ENCODE measurements at places on chromosomes 6 and 20.

- no peak for DNase-seq
Measured at GRCh38 chr6:165985806-165986299, 181.8 kb downstream of the TBXT start.

DNA sequence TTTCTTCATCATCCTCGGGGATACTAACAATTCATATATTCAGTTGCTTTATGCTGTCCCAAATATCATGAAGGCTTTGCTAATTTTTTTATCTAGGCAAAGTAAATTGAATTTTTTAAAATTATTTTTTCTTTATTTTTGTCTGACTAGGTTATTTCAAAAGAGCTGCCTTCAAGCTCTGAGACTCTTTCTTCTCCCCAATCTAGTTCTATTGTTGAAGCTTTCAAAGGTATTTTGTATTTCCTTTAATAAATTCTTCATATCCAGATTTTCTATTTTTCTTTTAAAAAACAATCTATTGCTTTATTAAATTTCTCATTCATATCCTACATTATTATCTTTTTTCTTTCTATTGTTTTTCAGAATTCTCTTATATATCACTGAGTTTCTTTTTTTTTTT lies 16.8 kb downstream of the TRIM15 start:
- no peak for DNase-seq

DNA sequence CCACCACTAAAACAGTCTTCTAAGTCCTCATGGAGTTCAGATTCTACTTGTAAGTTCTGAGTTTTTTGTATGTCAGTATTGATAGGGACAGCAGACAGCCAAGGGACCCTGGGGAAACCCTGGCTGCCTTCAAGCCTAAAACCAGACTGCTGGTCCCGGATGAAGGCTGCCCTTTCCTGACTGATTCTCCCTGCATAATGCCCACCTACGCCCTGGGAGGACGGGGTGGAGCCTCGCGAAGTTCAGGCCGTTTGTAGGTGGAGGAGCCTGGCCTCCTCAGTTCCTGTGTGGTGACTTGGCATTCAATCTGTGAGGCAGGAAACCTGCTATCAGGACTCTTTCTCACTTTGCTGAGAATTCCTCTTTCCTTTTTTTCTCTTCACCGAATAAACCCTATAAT lies 120.3 kb upstream of the LGSN start:
- no peak for DNase-seq

- DNase-seq: peak; percentile 90
Measured at GRCh38 chr6:7758456-7758855, 32.6 kb downstream of the BMP6 start.

DNA sequence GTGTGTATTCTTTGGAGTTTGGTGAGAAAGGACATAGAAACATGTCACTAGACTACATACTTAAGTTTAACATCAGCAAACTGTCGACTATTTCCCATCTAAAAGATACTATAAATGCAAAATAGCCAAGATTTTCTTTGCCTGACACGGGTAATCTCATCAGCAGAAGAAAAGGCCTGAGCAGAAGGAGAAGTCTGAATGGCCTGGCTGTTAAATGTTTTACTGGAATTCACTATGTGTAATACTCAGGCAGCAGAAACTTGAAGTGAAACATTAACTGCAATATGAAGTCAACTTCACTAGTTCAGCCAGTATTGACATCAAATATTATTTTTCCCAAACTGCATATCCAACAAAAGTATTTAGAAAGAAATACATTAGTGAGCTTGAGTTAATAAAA lies 6.4 kb upstream of the DSE start:
- DNase-seq: peak; percentile 16

DNA sequence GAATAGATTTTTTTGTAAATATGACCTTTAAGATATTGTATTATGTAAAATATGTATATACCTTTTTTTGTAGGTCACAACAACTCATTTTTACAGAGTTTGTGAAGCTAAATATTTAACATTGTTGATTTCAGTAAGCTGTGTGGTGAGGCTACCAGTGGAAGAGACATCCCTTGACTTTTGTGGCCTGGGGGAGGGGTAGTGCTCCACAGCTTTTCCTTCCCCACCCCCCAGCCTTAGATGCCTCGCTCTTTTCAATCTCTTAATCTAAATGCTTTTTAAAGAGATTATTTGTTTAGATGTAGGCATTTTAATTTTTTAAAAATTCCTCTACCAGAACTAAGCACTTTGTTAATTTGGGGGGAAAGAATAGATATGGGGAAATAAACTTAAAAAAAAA lies 130.9 kb downstream of the SULF2 start:
- no peak for DNase-seq

DNA sequence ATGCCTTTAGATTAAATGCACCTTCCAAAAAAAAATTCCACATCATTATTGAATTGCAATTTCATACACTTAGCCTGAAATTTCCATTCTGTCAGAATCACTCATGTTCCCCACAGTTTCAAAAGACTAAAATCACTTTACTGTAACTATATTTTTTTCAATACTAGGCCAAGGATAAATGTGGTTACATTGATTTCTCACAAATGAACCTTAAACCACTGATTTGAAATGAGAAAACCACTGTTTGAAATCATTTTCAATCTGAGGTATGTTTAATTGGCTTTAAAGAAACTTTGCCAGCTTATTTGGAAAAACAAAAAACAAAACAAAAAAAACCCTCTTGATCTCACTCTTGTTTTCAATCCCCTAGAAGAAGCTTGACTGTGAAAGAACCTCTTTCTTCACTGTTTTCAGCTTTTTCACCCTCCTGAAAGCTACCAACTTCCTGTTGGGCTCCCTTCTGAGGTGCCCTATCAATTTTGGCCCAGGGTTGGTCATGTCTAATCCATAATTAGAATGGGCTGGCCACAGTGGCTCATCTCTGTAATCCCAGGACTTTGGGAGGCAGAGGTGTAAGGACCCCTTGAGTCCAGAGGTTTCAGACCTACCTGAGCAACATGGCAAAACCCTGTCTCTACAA lies 242.5 kb downstream of the ADGRG6 start:
- DNase-seq: no peak

- DNase-seq: peak; percentile 38
Measured at GRCh38 chr20:38434301-38434741, 807 bp downstream of the SNHG17 start.

GRCh38 chr6:27255866-27256265 lies 8.4 kb downstream of the PRSS16 start:
- no peak for DNase-seq

- no peak for DNase-seq
Measured at GRCh38 chr6:70813885-70814284, 143.0 kb downstream of the B3GAT2 start.

- no peak for DNase-seq
Measured at GRCh38 chr6:7960848-7961247, 50.3 kb upstream of the TXNDC5 start.

GRCh38 chr6:127200114-127200513 lies 66.5 kb upstream of the RNF146 start:
- DNase-seq: no peak

DNA sequence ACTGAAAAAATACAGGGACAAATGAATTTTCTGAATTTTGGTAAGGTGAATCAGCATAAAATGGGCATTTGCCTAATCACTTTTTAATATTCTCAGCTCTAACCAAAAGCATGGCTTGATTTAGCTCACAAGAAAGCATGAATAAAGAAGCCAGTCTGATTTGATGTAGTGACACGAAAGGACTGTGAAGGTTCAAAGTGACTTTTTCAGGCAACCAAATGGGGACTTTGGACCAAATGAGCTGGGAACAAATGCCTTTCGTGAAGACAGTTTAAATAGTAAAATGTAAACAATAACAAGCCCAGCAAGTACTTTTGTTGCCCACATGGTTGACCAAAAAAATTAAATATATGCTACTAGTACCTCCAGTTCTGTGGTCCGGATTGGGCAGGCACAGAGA lies 12.9 kb upstream of the CBLN4 start:
- DNase-seq: no peak

DNA sequence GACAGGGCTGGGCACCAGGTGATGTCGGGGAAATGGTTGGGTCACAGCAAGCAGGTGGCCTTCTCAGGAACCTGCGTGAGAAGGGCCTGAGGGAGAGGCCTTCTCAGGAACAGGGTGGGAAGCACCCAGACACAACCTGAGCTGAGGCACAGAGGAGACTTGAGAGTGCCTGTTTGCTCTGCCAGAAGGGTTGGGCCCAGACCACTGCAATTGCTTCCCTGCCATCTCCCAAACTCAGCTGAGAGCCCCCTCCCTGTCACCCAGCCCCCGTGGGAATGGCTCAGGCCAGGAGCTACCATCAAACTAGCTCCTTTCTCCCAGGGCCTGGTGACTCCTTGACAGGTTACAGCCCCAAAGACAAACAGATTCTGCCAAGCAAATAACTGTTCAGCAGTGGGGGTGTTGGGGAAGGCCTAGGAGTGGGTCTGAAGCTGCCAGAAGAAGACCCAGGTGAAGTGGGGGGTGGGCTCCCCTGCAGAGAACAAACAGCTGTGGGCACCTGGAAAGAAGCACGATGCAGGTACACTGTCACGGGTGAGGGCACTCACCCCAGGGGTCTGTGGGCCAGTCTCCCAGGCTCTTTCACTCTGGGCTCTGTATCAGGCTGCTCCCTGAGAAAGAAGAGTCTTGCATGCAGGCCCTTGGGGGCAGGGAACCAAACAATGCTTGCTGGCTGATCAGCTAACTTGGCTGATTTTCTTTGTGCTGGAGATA lies 30.4 kb upstream of the SPDEF start:
- DNase-seq: no peak

- no peak for DNase-seq
Measured at GRCh38 chr6:50847890-50848594, 29.4 kb downstream of the TFAP2B start.

GRCh38 chr20:46174469-46175126 lies 56.5 kb downstream of the CD40 start:
- DNase-seq: peak; percentile 65

GRCh38 chr20:19223640-19224039 lies 11.2 kb downstream of the SLC24A3 start:
- DNase-seq: no peak

- DNase-seq: peak; percentile 55
Measured at GRCh38 chr6:25280344-25281074, 1.3 kb downstream of the CARMIL1 start.

DNA sequence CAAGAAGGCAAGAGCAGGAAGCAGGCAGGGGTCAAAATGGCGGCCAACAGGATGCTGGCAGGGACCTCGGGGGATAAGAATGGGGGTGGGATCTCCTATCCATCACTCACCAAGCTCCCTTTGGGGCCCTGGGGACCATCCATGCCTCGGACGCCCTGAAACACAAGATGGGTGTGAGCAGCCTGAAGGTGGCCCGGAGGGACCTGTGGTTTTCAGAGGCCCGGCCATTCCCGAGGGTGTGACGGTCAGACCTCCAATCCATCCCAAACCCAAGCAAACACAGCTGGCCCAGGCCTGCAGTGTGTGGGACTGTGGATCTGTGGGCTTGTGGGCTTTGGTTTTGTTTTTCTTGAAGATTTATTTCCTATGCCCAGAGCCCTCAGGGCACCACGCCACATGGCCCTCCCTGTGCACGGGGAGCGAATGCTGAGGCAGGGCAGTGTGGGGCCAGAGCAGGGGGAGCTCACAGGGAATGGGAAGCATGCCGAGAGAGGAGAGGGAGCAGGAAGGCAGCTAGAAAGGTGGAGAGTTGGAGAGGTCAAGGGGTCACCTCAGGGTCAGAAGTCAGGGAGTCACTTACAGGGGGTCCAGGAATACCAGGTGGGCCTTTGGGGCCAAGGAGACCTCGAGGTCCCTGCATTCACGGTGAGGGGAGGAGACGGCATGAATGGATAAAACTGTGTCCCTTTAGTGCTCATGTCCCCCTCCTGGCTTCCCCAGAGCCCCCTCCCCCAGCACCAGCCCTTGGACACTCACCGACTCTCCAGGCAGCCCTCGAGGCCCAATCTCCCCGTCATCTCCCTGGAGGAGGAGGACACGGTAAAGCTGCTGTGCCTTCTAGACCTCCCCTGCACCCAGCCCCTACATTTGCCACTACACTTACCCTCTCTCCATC lies 14.5 kb downstream of the COL11A2 start:
- DNase-seq: no peak

- DNase-seq: peak; percentile 39
Measured at GRCh38 chr6:44253307-44254101, 3.8 kb downstream of the SLC35B2 start.

- DNase-seq: no peak
Measured at GRCh38 chr6:116254297-116255056, 602 bp upstream of the TSPYL4 start.

DNA sequence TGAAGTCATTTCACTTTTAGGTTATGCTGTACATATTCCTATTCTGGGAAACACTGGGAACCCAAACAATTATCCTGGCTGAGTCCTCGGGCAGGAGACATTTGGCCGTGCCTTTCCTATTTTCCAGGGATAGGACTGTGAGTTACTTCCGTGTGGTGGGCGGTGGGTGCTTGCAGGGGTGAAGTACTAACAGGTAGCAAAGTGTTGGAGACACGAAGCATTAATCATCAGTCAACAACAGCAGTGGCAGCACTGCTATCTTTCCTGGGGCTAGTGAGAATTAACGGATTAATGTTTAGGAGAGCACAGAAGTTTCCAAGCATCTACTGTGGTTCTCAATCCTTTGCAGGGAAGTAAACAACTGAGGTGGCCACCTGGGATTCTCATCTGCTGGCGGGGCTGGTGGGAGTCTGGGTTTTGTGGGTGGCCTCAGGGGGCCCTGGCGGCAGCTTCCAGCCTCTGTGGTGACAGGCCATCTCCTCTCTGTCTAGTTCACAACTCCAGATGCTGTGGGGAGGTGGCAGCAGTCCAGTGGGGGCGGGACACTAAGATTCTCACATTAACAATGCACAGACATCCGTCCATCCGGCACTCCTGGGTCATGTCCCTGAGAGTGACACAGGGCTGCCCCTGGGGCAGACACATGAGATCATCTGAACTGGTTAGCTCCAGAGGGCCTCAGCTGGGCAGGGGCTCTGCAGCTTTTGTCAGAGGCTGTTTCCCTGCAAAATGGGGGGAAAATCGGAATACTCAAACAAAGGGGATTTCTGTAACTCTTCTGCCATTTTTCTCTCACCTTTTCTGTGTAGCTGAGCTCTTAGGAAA lies 90.9 kb downstream of the GJA10 start:
- DNase-seq: peak; percentile 27

GRCh38 chr20:44616604-44616964 lies 34.2 kb downstream of the PKIG start:
- no peak for DNase-seq

DNA sequence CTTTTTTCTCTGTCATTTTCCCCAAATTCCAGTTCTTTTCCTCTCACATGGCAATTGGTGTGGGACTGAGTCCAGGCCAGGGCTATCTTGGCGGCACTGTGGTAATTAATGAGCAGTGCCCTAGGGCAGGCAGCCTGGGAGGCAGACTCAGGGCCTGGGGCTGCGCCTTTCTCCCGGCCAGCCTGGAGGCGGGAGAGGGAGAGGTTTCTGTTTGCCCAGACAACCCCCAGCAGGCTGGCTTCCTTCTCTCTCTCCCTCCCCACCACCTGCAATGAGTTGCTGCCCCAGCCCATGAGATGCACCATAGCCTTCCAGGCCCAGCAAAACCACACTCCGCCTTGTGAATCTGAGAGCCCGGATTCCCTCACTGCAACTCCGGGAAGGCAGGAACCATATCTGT lies 15.1 kb upstream of the CCDC167 start:
- no peak for DNase-seq

Measured in cardiac fibroblast (primary cell).